8988T (cell line): ENCODE measurements at places on chromosomes 3 and 15.

GRCh38 chr3:122063908-122064307 is 8.7 kb downstream of the CD86 start:
- DNase-seq = no peak

GRCh38 chr3:11465744-11466616 is 177.7 kb downstream of the VGLL4 start:
- no peak for DNase-seq

DNA sequence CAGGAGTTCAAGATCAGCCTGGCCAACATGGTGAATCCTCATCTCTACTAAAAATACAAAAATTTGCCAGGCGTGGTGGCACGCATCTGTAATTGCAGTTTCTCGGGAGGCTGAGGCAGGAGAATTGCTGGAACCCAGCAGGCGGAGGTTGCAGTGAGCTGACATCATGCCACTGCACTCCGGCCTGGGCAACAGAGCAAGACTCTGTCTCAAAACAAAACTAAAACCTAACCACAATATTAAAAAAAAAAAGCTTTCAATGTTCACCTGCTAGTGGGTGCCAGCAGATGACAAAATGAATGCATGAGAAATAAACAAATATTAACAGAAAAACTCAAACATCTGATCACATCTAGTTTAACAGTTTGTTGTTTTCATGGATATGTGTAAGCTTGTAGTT is 9.0 kb downstream of the SLC24A1 start:
- DNase-seq = no peak

- no peak for DNase-seq
These were observed 128.9 kb downstream of the LPP start for GRCh38 chr3:188282871-188283270.

- no peak for DNase-seq
These were observed 3.1 kb upstream of the RPL29 start for GRCh38 chr3:51998774-51999173.

DNA sequence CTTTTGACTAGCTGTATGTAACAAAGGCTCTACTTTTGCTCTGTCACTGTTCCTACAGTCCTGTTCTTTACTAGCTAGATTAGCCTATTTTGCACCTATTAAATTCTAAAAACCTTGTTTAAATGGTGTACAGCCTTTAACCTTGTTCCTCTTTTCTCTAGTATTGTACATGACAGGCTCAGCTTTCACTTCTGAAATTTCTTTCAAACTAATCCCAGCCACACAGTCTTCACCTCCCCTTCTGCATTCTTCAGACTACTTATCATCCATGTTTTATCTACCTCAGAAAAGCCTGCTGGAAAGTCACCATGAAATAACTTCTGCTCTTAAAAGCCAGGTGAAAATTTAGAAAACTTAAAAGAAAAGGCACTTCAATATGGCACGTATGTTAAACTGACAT is 122.4 kb downstream of the NECTIN3 start:
- no peak for DNase-seq

GRCh38 chr15:36506733-36507356 is 72.6 kb upstream of the CDIN1 start:
- DNase-seq = no peak
